ENCODE measurements at places on chromosomes 1 and 21.

DNA sequence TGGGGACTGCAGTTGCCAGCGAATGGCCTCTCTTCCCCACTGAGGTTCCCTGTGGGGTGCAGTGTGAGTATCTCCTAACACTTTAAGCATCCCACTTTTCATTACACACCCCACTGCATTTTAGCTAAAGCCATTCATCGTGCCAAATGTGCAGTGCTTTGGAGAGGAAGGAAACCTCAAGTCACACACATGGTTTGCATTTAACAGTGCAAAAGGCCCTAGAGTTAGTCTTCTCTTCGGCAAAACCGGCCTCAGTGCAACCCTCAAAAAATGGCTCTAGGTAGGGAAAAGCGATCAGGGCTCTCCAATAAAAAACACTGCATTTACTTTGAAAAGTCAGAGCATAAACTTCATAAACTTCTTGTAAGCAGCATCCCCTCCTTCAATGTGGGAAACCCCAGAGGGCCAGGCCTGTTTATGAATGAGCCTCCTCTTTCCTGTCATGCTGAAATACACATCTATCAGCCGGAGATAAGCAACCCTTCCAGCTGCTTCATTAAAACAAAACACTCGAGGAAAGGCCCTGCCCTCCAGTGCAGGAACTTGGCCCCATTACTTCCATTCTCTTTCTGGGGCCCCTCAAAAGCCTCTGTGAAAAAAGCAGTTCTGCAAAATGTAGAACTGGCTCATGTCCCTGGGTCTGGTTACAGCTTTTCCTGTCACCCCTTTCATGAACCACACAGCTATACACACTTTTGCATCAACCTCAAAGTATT lies 184.0 kb downstream of the CDC7 start:
- no peak for DNase-seq

- DNase-seq = no peak
Measured at GRCh38 chr1:172382406-172382805, 38.1 kb upstream of the C1orf105 start.

DNA sequence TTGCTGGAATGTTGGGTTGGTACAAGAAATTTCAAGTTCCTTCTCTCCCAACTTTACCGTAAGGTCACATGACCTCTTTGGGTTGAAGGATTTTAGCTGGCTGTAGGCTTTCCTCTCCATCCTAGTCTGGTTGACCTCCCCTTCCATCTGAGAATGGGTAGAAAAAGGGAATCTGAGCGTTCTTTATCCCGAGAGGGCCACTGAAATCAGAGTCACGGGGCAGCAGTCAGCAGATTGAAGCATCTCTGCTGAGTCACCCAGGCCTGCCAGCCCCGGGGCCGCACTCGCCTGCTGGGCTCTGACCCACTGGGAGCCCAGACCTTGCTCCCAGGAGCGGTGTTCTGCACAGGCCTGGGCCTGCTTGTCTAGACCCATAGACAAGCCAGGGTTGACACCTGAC lies 31.0 kb downstream of the TMCC2 start:
- no peak for DNase-seq

DNA sequence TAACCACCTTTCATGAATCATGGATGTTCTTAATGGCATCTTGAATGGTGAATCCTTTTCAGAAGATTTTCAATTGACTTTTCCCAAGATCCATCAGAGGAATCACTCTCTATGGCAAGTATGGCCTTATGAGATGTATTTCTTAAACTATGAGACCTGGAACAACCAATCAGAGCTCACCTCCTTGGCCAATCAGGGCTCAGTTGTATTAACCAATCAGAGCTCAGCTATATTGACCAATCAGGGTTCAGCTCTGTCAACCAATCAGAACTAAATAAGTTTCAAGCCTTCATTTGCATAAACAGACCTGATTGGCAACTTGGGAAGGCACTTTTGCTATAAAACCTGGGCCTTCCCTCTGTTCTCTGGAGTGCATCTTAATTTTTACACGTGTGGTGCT lies 13.6 kb upstream of the FAM3B start:
- DNase-seq = no peak

DNA sequence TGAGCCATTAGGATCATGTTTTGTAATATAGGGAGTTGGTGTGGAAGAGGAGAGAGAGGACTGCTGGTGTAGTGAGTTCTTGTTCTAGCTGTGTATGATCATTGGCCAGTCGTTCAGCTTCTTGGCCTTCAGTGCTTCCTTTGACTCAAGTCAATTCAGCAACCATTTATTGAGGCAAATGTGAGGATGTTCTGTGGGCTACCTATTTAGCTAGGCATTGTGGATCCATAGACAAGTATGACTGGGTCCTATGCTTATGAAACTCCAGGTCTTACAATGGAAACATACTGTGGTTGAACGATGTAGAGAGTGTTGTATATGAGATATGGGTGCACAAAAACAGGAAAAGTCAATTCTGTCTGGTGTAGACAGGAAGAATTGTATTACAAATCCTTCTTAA lies 41.7 kb downstream of the NFIA start:
- no peak for DNase-seq

DNA sequence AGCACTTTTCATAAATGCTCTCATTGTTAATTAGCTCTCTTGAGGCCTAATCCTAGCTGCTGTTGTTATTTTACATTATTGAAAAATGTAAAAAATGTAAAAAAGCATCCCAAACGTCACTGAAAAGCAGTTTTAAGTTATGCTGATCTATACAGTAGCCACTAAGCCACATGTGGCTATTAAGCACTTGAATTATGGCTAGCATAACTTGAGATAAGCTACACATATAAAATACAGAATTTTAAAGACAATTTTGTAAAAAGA lies 18.4 kb upstream of the DNASE2B start:
- no peak for DNase-seq

DNA sequence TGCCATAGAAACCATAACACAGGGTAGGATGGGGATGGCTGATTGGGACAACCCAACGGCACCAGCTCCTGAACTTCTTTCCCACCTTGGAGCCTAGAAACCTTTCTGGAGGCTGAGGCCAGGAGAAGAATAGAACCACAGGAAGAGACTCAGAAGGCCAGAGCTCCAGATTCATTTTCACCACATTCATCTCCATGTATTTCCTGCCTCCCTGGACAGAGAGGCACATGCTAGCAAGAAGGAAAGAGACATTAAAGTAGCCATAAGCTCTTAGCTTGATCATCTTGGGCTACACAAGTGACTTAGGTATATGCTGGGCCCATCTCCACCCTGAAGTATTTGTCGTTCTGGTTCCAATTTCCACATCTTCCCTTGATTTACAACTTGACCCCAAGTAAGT lies 44.1 kb downstream of the PLXNA2 start:
- no peak for DNase-seq

DNA sequence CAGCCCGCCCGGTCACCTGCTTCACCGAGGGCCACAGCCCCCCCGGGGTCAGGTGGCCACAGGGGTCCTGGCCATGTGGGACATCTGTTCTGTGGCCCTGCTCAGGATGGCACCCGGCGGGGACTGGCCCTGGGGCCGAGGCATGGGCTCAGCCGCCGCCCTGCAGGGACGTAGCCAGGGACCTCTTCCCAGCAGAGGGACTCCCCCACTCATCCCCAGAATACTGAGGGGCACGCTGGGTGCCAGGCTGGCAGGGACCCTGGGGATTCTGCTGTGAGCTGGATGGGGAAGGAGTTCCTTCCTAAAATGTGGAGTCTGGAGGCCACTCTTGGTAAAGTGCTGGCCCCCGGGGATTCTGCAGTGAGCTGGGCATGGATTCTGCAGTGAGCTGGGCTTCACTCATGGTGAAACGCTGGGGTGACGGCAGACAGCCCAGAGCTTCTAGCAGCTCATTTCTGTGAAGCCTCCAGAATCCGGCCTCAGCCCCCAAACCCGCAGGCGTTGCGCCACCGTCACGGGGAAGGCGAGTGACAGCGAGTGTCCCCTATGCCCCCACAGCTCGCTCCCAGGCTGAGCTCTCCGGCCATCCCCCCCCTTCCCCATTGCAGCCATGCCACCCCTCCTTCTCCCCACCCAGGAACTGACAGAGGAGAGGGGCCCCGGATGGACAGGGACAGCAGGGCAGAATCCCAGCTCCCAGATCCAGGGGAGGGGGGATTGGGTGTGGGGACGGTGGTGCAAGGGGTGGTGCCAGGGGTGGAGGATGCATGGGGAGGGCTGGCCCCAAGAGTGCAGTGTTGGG lies 1.4 kb downstream of the ITGB2 start:
- DNase-seq = no peak

GRCh38 chr21:30605968-30606367 lies 5.1 kb downstream of the KRTAP22-1 start:
- no peak for DNase-seq

GRCh38 chr1:46450160-46450517 lies 39.5 kb upstream of the DMBX1 start:
- no peak for DNase-seq

DNA sequence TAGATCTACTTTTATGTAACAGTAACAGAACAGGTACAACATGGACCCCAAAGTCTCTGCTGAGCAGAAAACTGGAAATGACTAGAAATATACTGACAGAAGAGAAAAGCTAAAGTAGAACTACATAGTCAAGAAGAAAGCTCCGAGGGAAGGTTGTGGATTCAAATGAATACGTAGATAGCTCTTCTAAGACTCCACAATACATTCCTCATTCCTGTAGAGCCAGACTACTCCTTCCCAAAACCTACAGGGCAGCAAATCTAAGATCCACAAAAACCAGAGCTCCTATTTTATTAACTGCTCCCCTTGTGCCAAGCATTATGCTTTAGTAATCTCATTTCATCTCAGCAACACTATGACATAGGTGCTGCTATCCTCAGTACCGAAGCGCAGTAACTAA lies 35.2 kb downstream of the ARID4B start:
- DNase-seq = no peak

- DNase-seq = no peak
Measured at GRCh38 chr1:162708286-162708685, 76.0 kb downstream of the DDR2 start.

- no peak for DNase-seq
Measured at GRCh38 chr1:52365071-52365745, 797 bp downstream of the CC2D1B start.

GRCh38 chr1:15153842-15154479 lies 414 bp downstream of the TMEM51 start:
- DNase-seq = no peak

DNA sequence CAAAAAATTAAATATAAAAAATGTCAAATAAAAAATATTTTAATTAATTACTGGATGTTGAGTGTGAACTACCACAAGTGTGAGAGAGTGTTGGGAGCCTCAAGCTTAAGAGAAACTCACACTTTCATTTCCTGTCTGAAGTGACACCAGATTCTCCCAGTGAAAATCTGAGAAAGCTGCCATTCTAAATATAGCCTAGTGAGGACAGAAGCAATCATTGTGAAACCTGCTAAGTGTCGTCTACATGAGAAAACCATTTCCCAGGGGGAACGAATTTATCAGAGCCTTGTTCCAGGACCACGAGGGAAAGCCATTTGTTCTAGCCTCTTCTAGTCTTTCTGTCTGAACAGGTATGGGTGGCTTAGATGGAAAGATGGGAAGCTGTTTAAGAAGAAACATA lies 329.3 kb upstream of the PRMT6 start:
- no peak for DNase-seq

GRCh38 chr21:44354001-44354405 lies 582 bp downstream of the TRPM2 start:
- no peak for DNase-seq

GRCh38 chr21:29235714-29236197 lies 63.0 kb upstream of the BACH1 start:
- DNase-seq = no peak

GRCh38 chr1:63984930-63985290 lies 211.1 kb downstream of the ROR1 start:
- DNase-seq = no peak

DNA sequence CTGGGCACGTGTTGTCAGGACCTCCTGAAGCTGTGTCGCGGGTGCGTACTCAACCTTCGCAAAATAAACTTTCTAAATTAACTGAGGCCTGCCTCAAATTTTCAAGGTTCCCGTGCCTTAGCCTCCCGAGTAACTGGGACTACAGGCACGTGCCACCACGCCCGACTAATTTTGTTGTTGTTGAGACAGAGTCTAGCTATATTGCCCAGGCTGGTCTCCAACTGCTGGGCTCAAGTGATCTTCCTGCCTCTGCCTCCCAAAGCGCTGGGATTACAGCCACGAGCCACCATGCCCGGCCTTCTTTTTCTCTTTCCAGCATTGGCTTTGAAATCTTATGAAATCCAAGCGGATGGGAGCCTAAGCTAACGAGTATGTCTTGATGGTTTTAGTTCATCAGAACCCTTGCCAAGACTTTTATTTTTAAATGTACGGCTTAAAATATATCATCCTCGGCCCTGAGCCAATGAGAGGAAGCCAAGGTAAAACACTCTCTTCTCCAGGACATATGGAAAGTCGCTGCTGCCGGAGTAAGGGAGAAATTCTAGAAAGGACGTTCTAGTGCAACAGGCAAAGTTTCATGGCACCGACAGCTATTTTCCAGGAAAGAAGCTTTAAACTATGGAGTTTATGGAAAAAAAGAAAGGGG lies 12.7 kb upstream of the ERVH48-1 start:
- DNase-seq = no peak

DNA sequence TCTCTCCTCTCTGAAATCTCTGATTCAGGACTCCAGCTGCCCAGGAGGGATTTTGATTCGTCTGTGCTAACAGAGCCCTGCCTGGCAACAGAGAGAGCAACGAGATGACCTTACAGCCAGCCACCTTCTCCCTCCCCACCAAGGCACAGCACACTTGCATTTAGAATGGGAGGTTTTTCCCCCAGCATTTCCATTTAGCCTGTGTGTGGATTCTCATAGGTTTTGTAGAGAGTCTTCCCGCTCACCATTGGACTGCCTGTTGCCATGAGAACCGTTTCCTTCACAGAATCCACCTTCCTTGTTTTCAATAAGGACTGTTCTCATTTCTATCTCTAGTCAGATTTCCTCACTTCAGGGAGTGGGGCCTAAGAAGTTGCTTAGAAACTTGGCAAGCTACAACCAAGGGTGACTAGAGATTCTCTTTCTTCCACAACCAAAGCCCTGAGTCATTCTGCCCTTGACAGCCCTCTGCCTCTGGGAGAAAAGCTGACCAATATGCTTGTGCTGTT lies 5.8 kb upstream of the IKBKE start:
- no peak for DNase-seq

- DNase-seq = no peak
Measured at GRCh38 chr1:17319561-17320350, 11.8 kb downstream of the PADI4 start.

DNA sequence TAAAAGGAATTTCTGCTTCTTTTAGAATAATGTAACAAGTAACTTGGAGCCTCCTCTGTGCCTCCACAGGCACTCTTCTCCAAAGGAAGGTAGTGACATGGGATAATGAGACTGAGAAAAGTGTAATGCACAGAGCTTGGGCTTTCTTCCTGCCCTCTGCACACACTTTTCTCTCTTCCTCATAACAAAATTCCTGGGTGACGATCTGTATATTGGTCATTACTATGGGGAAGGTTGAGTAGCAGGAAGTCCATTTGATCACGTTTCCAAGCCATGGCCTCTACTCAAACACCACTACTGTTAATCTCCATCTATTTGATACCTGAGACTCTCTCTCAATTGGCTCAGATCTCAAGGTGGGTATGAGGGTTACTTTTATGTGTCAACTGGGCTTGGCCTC lies 113.9 kb downstream of the GRIK1 start:
- DNase-seq = no peak

DNA sequence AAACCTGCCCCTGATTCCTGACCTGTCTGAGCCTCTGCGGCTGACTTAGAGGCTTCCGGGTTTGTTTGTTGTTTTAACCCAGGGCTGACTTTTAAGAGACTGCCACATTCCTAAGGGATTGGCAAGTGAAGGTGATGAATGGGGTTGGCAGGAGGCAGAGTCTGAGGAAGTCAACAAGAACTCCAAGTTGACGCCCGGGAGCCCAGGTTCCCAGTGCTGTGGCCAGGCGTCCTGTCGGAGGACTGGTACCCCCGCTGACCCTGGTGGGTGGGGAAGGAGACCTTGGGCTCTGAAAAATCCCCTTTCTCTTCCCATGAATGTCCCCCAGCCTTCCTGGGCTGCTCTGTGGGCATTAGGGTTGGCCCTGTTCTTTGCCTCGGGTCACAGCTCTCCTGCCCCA lies 19.7 kb upstream of the EPS8L3 start:
- DNase-seq = peak; percentile 51
